ENCODE measurements at places on chromosomes 5 and 9.

- no peak for DNase-seq
Observed at GRCh38 chr5:172951371-172952033, 7.7 kb upstream of the RPL26L1 start.

GRCh38 chr9:36398745-36399144, 1.3 kb downstream of the RNF38 start:
- no peak for DNase-seq

GRCh38 chr9:121074370-121075250, at the start of gene CNTRL:
TSS of gene CNTRL (plus strand) at chr9:121074955. CDS start at chr9:121088327, 13,372 bp downstream.
- DNase-seq, result peak; percentile 93

DNA sequence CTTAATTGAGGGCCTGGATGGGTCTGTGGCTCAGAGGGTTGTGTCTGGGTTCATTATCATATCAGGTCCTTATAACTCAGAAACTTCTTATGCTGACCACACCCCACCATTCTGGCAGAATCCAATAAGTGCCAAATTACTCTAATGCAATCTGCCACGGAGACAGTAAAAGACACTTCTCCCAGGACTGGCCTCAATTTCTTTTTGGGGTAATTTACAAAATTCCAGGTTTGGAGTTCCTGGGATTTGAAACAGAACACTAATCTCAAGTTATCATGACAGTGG, 187.8 kb downstream of the GNAQ start:
- DNase-seq, result no peak

DNA sequence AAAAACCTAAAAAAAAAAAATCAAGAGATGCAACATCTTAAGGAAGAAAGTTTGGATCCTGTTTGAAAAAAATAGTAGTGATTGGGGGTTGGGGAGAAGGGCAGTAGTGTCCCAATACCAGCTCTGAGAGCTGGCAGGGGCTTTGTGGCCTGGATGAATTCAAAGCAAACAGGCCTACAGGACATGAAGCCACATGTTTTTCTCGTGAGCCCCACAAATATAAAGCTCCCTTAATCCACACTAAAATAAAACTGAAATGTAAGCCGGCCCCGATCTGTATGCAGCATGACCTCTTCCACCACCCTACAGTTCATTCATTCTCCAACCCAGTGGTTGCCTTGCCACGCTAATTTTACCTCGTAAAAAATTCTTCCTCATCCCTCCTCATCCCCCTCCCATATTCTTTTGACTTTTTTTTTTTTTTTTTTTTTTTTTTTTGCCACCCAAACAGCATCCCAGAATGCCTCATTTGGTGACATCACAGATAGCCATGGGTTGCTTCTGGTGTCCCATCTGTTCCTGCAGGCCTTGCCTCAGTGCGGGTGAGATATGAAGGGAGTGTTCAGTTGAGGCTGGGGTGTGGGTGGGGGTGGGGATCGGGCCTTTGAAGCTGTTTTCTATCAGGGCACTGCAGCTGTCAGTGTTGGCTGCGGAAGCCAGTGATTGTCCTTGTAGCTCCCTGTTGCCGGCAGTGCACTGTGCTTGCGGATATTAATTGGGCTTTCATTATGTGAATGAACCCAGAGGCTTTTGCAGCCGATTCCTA, 81.6 kb upstream of the NFIB start:
- no peak for DNase-seq

DNA sequence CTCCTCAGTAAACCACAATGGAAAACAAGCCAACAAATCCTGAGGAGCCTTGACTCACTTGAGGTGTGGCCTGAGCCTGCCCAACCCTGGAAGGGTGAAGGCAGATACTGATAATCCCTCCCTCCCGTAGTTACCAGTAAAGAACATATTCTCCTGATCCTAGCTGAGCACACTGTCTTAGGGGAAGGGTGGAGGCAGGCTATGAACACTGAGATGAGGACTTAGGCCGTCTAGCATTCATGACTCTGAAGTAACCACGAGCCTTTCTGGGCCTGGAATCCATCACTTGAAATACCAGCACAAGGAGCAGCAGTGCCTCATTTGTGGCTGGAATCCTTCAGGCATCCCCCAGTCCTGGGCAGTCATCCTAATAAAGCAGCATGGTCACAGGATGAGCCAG, 124.5 kb upstream of the PRLR start:
- DNase-seq, result no peak

GRCh38 chr5:58198330-58198729, 261.6 kb downstream of the PLK2 start:
- no peak for DNase-seq

GRCh38 chr9:131562032-131562959, 17.0 kb downstream of the PRRT1B start:
- no peak for DNase-seq

GRCh38 chr5:62934319-62934718, 355.7 kb downstream of the LRRC70 start:
- DNase-seq, result no peak

DNA sequence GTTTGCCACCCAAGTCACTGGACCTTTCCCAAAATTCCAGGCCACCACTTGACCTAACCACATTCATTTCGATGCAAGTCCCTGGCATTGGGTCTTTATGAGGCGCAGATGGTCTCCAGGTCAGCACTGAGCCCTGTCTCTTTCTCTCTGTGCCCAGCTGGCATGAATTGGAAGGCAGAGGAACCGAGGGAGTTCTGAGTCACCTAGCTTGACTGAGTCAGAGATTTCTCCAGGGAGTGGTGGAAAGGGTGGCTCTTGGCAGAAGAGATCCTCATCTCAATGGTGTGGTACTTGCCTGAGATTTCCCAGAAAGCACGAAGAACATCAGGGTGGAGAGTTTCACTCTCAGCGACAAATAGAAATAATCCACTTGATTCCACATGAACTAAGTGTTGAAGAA, 43.8 kb downstream of the WDR36 start:
- DNase-seq, result no peak
